ENCODE measurements at places on chromosomes 1 and 21.

GRCh38 chr1:110007046-110007830, 22.7 kb downstream of the AHCYL1 start:
- DNase-seq, result no peak

DNA sequence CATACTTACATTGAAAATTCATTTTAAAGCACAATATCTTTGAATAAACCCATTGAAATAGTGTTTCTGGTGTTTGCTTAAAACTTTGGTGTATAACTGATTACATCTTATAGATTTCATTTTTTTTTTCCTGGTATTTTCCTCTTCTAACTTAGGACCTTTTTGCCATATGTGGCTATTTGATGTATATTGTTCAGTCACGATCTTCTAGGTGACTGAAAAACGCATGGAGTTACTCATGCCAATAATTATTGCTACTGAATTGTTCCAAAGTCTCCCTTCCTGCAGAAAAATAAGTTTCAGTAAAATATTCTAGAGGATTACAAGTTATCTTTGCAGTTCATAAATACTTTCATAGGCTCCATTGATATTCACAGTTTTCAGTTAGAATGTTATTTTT, 22.9 kb upstream of the C1orf105 start:
- DNase-seq, result no peak

DNA sequence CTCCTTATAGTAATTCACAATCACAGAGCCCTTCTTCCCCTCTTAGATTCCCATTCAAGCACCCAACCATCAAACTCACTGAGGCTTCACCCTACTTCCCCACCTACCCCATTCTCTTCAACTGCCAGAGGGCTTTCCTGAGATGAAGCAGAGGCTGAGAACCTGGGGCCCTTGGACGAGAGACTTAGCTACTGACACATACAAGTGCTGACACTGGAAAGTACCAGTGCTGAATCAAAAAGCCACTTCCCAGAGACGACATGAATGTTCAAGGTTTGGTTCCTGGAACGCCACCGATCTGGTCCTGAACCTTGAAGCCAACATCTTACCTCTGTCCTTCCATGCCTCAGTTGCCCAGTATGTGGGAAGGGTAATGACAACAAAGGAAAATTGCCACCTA, 16.6 kb upstream of the RAP1A start:
- DNase-seq, result no peak

GRCh38 chr21:41010101-41010435, 157.9 kb upstream of the BACE2 start:
- no peak for DNase-seq

- no peak for DNase-seq
Measured at GRCh38 chr1:179230251-179230650, 774 bp upstream of the ABL2 start.

GRCh38 chr1:54081306-54082270, 28.2 kb downstream of the TCEANC2 start:
- peak; percentile 45 for DNase-seq

- no peak for DNase-seq
Measured at GRCh38 chr21:26709090-26709489, 136.0 kb upstream of the CYYR1 start.

- no peak for DNase-seq
Measured at GRCh38 chr21:42421018-42421793, 17.5 kb downstream of the UBASH3A start.

- DNase-seq, result no peak
Measured at GRCh38 chr21:45130324-45130774, 56.0 kb downstream of the ADARB1 start.

GRCh38 chr1:187229496-187229895, 400.7 kb downstream of the PLA2G4A start:
- no peak for DNase-seq

DNA sequence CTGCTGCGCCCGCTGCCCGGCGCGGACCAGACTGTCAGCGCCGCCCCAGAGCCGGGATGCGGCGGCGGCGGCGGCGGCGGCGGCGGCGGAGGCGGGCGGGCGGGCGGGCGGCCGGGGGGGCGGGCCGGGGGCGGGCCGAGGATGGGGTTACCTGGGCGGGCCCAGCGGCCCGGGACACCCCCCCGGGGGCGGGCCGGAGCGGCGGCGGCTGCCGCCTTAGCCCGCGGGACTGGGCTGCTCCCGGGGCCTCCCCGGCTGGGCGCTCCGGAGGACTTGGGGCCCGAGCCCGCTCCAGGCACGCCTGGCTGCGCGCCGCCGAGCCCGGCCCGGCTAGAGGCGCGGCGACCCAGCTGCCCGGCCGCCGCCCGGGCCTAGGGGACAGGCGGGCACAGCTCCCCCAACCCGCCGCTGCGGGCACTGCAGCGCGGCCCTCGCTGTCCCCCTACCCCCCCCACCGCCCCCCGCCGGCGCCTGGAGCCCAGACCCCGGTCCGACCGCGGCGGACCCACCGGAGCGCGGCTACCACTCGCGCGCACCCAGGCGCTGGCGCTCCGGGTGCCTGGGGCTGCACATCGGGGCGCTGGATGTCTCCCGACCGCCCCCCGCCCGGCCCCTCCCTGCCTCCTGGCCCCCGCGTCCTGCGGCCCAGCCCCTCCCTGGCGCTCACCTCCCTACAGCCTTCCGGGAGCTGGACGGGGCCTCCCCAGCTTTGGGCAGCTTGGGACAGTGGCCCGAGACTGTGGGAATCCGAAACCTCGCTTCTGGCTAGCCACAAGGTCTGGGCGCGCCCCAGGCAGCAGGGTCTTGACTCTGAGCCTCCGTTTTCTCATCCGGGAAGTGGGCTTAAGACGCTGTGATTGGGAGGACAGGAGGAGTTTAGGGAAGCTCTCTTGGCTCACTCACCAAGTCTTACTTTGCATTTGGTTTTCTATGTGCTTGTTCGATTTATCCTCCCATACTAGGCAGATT, at the start of gene WNT4:
TSS of gene WNT4 (minus strand) at position 33 of the 969 bp plus-strand sequence. CDS start 175 bp downstream, outside the sequence.
- DNase-seq, result no peak

GRCh38 chr1:33735624-33736023, 128.3 kb upstream of the HMGB4 start:
- no peak for DNase-seq

GRCh38 chr1:7408771-7409150, 362.3 kb upstream of the VAMP3 start:
- DNase-seq, result no peak

DNA sequence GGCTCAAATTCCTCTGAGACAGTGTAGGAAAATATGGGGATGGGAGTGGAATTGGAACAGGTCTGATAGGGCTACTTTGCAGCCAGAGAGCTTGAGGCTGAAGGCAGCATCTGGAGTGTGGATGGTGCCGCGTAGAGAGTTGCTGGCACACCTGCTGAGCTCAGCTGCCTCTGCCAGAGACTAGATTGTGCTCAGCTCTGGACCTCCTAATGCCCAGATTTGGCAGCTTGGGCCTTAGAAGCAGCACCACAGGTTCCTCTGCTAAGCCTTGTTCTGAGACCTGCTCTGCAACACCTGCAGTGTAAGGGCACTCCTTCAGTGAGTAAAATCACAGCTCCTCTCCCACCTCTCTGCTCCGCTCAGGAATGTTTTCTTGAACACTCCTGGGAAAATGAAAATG, 23.3 kb downstream of the ACOT11 start:
- no peak for DNase-seq

GRCh38 chr1:161198194-161198896, 509 bp downstream of the ADAMTS4 start:
- no peak for DNase-seq

- no peak for DNase-seq
Measured at GRCh38 chr1:160907976-160908375, 23.0 kb upstream of the ITLN1 start.

DNA sequence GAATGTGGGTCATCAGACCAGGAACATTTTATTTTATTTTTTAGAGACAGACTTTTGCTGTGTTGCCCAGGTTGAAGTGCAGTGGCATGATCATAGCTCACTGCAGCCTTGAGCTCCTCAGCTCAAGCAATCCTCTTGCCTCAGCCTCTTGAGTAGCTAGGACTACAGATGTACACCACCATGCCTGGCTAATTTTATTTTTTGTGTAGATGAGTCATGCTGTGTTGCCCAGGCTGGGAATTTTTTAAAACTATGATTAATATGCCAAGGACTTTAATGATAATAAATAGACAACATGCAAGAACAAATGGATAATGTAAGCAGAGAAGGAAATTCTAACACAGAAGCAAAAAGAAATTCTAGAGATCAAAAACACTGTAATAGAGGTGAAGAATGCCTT, 142.4 kb downstream of the AK5 start:
- DNase-seq, result no peak

DNA sequence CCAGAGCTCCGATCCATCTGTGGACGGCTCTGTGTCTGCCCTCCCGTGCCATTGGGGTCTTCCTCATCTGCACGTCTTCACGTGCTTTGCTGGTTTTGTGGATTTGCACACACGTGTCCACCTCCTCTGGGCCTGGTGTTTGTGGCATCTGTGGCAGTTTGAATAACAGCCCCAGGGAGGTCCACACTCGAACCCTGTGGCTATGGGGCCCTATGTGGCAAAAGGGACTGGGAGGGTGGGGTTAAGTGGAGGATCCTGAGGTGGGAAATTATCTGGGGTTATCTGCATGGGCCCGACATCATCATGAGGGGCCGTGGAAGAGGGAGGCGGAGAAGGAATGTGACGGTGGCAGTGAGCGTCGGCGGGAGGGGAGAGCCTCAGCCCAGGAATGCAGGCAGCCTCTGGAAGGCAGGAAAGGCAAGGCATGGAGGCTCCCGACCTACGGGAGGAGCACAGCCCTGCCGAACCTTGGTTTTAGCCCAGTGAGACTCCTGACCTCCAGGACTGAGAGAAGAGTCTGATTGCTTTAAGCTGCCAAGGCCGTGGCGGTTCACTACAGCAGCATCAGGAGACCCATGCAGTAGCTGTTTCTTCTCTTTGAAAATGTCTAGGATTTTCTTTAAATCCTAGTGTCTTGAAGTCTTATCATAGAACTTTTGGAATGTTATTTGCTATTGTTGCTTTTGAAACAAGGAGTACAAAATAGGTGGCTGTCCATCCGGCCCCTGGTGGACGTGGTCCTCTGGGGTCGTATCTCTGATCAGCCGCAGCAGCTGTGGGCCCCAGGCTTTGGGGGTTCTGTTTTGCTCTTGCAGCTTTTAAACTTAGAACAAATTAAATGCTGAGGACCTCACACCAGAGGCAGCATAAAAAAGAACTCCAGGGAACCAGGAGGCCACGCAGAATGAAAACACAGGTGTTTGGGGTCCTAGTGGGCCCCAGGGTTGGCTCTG, 40.0 kb upstream of the LRRC3 start:
- no peak for DNase-seq

Measured in effector CD4-positive, alpha-beta T cell (primary cell).